HT1080 (cell line): ENCODE measurements at places on chromosomes 1 and 21. TPM values are rescaled to one million over a fixed set of nuclear protein-coding genes. Genes with fewer than 3 reads are reported as not detected.

Gene FHL3
- 21.6 and 36.0 TPM in 2 replicates for total RNA-seq

Gene OR14K1
- not detected in 2 replicates for total RNA-seq

DNA sequence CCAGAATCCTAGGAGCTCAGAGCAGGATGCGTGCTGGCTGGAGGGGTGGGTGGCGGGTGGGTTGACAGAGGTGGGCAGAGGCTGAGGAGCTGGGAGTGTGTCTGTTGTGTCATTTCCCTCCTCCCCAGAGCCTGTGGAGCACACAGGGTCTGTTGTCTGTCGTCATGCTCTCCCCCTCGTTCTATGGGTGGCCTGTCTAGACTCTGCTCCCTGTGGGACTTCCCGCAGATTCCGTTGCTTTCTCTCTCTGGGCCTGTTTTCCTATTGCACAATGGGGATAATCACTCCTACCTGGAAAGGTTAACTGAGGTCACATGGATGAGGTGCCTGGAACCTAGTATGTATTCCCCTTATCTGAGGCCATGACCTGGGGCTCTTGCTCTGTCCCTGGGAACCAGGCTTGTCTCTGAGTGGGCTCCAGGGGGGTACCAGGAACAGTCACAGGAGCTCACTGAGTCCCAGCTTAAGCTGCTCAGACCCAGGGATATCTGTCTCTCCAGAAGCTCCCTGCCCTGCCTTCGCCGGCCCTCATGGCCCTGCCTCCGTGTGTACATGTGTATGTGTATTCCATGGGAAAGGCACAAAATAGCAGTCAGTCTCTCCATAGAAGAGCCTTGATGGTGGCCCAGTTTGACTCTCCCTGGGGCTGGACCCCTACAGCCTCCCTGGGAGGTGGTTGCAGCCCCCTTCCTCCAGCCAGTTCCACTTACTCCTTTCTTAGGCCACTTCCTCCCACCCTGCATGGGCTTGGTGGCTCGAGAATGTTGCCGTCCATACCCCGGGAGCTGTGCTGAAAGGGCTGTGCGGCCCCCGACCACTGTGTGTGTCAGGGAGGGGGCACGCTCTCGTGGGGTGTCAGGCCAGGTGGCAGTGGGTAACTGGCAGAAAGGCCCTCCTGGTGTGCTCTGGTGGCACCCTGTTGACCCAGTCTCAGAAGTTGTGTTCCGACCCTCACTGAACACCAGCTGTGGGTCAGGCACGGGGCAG, 17.9 kb downstream of the PTPRF start:
- DNase-seq = no peak

DNA sequence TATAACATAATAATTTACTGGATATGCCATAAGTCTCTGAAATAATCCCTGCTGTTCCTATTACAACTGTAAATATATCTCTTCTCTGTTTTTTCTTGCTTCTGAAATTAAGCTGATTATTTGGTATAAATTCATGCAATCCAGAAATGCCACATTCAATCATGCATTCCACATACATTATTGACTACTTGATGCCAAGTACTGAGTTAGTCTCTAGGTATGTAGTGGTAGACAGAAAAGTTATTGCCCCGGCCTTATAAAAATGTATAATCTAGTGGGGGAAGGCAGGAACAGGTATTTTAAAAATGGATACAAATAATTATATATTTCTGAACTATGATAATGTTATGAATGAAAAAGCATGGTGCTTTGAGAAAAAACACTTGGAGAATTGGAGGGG, 338.6 kb upstream of the SNX7 start:
- no peak for DNase-seq

DNA sequence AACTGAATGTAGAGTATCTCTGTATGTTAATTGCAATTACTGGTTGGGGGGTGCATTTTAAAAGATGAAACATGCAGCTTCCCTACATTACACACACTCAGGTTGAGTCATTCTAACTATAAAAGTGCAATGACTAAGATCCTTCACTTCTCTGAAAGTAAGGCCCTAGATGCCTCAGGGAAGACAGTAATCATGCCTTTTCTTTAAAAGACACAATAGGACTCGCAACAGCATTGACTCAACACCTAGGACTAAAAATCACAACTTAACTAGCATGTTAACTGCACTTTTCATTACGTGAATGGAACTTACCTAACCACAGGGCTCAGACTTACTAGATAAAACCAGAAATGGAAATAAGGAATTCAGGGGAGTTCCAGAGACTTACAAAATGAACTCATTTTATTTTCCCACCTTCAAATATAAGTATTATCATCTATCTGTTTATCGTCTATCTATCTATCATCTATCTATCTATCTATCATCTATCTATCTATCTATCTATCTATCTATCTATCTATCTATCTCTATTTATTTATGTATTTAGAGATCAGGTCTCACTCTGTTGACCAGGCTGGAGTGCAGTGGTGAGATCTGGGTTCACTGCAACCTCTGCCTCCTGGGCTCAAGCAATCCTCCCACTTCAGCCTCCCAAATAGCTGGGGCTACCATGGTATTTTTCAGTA, 47.8 kb downstream of the CHML start:
- peak; percentile 87 for DNase-seq

GRCh38 chr1:30536530-30536929, 186.9 kb downstream of the MATN1 start:
- no peak for DNase-seq

DNA sequence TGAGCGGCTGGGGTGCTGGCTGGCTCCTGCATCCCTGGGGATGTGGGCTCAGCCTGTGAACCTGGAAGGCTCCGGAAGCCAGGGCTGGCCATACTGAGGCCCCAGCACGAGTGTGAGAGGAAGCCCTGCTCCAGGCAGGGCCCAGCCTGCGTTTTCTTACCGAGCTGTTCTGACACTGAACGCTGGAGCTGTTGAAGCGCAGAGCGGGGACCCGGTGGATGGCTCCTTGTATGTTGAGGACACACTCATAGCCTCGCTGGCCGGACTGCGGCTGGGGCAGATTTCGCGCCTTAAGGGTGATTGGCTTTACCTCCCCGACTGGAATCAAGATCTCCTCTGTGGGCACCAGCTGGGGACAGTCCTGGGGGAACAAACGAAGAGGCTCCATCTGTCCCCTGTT, 160.0 kb downstream of the PLXNA2 start:
- DNase-seq = no peak

DNA sequence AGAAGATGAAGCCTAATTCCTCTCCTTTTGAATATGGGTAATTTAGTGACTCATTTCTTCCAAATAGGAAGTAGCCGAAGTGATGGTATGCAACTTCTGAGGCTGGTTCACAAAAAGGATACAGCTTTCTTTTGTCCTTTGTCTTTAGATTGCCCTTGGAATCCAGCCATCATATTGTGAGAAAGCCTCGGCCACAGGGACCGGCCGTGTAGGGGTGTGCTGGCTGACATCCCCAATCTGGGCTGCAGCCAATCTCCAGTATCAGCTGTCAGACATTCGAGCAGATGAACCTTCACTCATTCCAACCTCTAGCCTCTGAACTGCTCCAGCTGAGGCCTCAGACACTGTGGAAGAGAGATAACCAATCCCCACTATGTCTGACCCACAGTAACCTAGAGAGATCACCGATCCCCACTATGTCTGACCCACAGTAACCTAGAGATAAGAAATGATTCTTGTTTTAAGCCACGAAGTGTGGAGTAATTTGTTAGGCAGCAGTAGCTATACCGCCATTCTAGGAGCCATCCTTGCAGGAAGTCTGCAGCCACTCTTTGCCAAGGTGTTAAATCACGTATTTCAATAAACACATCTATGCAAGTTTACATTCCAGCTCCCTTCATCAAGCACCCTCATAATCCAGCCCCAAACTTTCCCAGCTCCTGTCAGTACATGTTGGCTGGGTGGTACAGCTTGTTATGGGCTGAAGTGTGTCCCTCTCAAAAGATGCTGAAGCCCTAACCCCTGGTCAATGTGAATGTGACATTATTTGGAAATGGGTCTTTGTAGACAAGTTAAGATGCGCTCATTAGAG, 2.9 kb upstream of the DIP2A start:
- peak; percentile 95 for DNase-seq
